Hindlimb muscle (tissue), 1 donor: ENCODE measurements at places on chromosomes 3 and 15. TPM values are rescaled to one million over a fixed set of nuclear protein-coding genes. Genes with fewer than 3 reads are reported as not detected.

Gene UPK1B
- not detected for polyA plus RNA-seq

Gene ZNF662
- 15.8 TPM for polyA plus RNA-seq

Gene GPR176
- 3.7 TPM for polyA plus RNA-seq

Gene SRGAP3
- 24.1 TPM for polyA plus RNA-seq

Gene CDHR4
- polyA plus RNA-seq, result not detected

Gene SYNM
- 79.5 TPM for polyA plus RNA-seq

Gene ISL2
- not detected for polyA plus RNA-seq

Gene CHST14
- 35.6 TPM for polyA plus RNA-seq

Gene RARRES1
- polyA plus RNA-seq, result 3.3 TPM
